LNCaP clone FGC (cell line): ENCODE measurements at places on chromosomes 5 and 9.
A peak's percentile ranks its signal among the peaks of the same experiment; 100 is the strongest.

DNA sequence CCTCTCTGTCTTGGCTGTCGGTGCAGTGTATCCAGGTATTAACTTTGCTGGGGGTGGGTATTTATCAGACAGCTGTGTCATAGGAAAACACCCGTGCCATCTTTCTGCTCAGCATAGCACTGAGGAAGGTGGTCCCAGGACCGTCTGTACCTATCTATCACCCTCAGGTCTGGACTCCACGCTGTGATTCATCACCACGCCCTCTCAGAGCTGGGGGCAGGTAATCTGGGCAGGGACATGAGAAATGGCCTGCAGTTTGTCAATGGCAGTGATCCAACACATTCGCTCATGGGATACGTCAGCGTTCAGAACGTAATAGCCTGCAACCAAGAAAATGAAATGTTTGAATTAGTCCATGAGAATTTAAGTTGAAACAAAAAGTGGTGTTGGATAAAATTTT, 151.6 kb upstream of the MAP1B start:
- no peak for DNase-seq

GRCh38 chr9:70222354-70222753, 36.4 kb upstream of the SMC5 start:
- DNase-seq, result no peak

- no peak for DNase-seq
Observed at GRCh38 chr9:37977851-37978480, 74.0 kb upstream of the SLC25A51 start.

DNA sequence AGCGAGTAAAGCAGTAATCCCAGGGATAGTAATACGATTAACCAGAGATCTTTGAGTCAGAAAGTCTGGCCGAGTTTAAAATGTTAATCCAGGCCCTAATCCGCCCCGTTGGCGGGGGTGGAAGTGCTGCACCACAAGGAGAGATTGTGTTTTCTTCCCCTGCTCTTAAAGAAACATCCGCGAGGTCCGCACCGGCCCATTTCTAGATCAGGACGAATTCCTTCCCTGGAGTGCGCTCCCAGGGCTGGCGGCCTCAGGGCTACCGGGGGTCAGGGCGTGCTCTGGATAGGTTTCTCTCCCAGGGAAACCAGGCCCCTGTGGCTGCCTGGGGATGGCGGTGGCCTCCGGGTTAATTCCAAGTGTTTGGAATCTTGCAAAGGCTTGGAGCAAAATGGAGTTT, 9.3 kb upstream of the NEUROG1 start:
- DNase-seq, result no peak

- no peak for DNase-seq
Observed at GRCh38 chr9:94656200-94656599, 16.9 kb upstream of the FBP1 start.

- no peak for DNase-seq
Observed at GRCh38 chr9:87515588-87516221, 18.0 kb downstream of the DAPK1 start.

DNA sequence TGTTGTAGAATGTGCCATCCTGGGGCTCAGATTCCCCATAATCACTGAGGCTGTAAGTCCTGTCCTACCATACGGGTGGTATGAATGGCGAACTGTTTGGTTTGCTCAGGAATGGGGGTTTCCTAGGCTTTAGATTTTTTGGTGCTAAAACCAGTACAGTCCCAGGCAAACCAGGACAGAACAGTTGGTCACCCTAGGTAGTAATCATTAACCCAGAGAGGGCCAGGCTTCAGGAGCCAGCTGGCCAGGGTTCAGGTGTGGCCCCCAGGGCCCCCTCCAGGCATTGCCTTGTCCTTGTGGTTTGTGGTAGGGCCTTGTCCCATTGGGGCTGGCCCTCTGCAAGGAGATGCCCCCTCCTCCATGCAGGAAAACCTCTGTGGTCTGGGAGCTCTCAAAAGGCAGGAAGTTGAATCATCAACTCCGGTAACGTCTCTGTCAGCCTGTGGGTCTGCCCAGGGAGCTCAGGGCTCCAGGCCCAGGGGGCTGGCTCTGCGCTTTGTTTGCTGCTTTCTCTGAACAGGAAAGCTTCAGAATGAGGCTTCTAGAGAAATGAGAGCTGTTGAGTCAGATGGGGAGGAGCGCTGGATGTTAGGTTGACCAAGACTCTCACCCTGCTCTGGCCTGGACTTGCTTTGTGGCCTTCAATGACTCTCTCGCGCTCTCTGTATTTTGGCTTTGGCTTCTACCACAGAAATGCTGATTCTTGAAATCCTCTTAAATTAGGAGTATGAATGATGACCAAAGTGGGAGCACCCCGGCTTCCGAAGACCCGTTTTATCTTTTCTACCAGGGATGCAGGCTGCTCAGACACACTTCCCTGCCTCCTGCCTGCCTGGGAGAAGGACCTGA, 22.2 kb upstream of the JADE2 start:
- no peak for DNase-seq

- DNase-seq, result no peak
Observed at GRCh38 chr5:152378730-152379129, 26.3 kb downstream of the NMUR2 start.

DNA sequence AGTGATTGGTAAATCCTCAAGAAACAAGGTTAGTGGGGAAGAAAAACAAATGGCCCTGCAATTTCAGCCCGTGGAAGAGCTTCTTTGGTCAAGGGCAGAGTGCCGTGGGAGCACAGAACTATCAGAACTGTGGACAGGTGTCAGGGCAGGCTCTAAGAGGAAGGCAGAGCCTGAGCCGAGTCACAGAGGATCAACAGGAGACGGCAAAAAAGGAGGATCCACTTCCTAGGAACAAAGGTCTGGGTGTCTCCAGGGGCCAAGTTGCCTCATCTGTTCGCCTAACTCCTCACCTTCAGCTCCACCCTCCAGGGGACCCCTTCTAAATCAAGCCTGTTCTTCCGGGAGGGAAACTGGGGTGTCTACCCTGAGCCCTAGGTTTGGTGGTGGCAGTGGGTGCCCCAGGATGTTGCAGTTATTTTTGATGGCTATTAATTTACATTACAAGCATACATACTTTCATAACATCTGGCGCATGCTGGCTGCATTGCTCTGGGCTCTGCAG, 88.0 kb downstream of the FEM1C start:
- no peak for DNase-seq

GRCh38 chr5:123438902-123439301, 15.7 kb upstream of the CEP120 start:
- peak; percentile 62 for DNase-seq

DNA sequence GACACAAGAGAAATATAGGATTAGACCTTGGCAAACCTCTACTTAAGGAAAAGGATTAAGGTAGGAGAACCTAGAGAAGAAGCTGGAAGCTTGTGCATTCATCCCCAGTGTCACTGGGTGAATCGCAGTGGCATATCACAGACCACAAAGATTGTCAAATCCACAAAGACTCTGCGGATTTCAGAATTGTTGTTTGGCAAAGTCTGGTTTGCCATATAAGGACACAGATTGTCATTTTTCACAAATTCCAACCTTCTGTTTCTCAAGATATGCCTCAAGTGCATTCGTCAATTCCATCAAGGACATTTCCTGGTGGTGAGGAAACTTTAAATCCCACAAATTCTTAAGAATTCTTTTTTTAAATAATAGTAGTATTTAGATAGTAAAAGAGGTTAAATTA, 395.1 kb upstream of the PAPPA start:
- no peak for DNase-seq
